Non-pigmented ciliary epithelial cell (primary cell): ENCODE measurements at places on chromosomes 16 and 17.

GRCh38 chr17:72092710-72093322 is 28.0 kb upstream of the SOX9 start:
- DNase-seq, result no peak

GRCh38 chr17:53804437-53804836 is 18.3 kb upstream of the KIF2B start:
- DNase-seq, result no peak

- DNase-seq, result no peak
Measured at GRCh38 chr16:46973996-46974324, 486 bp upstream of the DNAJA2 start.

DNA sequence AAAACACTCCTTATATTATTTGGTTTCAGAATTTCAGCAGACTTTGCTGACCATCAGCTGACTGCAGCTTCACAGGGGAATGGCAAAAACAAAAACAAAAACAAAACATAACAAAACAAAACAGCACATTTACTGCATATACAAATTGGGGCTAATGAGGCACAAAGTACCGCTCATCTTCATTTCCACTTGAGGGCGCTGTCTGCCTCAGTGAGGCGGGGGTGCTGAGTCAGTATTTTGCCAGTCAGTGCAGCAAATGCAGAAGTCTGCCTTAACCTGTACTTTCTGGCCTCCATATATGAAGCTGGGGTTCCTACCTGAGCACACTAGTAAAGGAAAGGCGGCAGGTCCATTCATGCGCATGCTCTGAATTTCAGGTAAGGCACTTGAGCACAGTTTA is 13.5 kb upstream of the DYNLRB2 start:
- no peak for DNase-seq

DNA sequence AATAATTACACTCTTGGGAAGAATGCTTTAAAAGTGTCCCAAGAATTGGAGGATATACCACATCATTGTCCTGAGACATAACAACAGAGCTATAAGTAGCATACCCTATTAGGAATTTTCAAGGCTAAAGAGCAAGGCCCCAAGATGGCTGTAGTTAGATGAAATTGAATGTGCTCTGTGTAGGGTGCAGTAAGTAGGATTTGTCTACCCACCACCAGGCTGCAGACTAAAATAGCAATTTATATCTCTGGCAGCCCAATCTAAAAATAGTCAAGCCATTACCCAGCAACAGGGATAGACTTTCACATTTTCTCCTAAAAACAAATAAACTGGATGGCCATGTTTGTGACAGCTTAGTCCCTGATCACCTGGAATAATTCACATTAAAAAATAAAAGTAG is 5.6 kb downstream of the MMD start:
- no peak for DNase-seq

DNA sequence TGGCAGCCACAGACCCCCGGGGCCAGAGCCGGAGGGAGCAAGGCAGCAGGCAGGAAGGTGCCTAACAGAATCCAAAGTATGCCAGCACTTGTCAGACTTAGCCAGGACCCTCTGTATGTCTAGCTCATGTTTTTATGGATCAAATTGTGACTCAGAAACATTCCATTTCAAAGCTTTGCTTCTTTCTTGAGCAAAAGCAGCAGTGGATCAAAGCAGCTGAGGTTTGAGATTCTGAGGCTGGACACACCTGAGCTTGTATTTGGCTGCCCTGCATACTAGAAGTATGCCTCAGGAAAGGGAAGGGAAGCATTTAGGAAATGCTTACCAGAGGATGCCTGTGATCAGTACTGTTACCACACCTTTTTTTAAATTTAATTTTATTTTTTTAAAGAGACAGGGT is 5.7 kb upstream of the MYO1C start:
- DNase-seq, result no peak

GRCh38 chr16:68074850-68075555 is 10.2 kb upstream of the NFATC3 start:
- DNase-seq, result no peak

DNA sequence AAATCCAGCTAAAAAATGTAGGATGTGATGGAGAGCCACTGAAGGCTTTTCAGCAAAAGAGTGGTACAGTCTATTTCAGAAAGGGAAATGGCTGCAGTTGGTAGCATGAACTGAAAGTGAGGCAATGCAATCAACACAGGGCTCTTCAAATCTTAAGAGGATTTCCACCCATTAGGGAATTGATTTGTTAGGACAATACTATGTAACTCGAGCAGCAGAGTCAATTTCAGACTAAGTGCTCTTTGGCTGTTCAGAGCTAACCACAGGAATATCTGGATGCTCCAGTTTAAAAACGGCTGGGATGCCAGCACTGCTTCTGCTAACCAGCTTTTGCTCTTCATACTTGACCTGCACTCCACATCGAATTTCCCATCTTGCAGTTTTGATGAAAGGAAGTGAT is 24.6 kb downstream of the CACNG1 start:
- DNase-seq, result no peak
